Cardiac muscle cell (in vitro differentiated cells and primary cell): ENCODE measurements at places on chromosomes 4 and X. TPM values are rescaled to one million over a fixed set of nuclear protein-coding genes. Genes with fewer than 3 reads are reported as not detected.

GIMD1 gene
- polyA plus RNA-seq: not detected in 2 replicates

SMPX gene
- 633 and 1,072 TPM in 2 replicates for polyA plus RNA-seq

FGB gene
- 0.99 TPM in 1 of 2 replicates, not detected in the other for polyA plus RNA-seq

DNA sequence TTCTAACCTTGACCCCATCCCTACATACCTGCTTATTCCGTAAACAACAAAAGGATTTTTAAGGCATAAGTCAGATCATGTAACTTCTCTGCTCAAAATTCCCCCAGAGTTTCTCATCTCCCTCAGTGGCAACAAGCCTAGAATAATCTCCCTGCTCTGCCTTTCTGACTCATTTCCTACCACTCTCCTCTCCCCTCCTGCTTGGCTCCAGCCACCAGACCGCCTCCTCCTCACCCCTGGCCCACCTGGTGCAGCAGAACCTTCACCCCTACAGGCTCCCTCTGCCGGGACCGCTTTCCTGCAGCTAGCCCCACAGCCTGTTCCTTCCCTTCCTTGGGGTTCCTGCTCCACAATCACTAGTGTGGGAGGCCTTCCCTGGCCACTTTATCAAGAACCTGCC, 32.1 kb downstream of the TSPAN5 start:
- peaks cover 12% of the 10 kb centered on the region for H3K4me1 ChIP-seq
- peak; percentile 89 for DNase-seq
- no peaks in the 10 kb centered on the region for H3K36me3 ChIP-seq
- H3K27ac ChIP-seq: no peak overlapping the region
- no peak overlapping the region for H3K4me3 ChIP-seq

DNA sequence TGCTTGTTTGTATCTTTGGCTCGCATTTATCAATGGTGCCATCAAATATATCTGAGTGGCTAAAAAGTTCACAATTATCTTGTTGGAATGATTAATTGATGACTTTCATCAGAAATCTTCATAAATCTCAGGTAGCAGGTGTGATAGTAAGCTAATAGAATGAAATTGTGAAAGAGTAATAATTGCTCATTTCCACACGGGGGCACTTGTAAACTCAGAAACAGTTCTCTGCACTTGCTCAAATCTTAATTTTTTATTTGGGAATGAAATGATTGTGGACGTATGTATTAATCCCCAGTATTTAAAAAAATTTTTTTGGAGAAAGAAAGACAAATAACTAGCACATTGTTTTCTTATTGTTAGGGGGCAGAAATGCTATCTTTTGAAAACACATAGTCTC, 132.8 kb downstream of the DTHD1 start:
- H3K27ac ChIP-seq: no peak overlapping the region
- no peak for DNase-seq
- no peaks in the 10 kb centered on the region for H3K27me3 ChIP-seq
- H3K4me3 ChIP-seq: no peak overlapping the region

DNA sequence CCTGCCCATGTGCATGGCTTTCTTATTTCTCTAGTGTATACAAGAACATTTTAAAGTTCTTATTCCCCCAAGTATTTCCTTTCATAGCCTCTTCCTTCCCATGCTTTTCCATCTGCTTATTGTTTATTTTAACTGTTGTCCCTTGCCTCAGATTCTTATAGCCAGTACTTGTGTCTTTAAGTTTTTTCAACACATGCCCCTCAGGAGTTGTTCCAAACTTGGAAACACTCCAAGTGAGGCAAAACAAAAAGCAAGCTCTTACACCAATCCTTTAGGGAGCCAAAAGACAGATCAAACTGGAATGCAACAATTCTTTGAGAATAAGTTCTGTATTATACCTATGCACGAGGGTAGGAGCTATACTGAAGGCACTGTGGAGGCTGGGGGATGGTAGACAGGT, 222.0 kb upstream of the STK26 start:
- DNase-seq: no peak
- H3K36me3 ChIP-seq: no peaks in the 10 kb centered on the region
